ENCODE measurements at places on chromosomes 2 and 18.

- no peak for DNase-seq
Measured at GRCh38 chr2:208183526-208183925, 6.3 kb downstream of the C2orf80 start.

DNA sequence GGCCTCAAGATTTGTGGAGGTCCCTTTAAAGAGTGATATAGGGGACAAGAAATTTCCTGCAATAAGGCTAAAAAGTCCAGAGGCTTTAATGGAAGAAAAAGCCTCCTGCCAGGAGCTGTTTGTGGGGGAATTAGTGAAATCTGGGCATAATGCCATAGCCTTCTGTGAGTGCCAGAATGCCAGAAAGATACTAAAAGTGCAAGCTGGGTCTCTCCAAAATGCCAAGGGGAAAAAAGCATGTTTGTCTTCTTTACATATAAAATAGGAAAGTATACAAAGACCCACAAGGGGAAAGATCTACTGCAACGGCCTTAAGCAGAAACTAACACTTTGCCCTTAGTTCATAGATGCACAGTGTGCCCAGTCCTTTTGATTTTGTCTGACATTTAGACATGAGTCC lies 647.7 kb upstream of the ZNF804A start:
- no peak for DNase-seq

DNA sequence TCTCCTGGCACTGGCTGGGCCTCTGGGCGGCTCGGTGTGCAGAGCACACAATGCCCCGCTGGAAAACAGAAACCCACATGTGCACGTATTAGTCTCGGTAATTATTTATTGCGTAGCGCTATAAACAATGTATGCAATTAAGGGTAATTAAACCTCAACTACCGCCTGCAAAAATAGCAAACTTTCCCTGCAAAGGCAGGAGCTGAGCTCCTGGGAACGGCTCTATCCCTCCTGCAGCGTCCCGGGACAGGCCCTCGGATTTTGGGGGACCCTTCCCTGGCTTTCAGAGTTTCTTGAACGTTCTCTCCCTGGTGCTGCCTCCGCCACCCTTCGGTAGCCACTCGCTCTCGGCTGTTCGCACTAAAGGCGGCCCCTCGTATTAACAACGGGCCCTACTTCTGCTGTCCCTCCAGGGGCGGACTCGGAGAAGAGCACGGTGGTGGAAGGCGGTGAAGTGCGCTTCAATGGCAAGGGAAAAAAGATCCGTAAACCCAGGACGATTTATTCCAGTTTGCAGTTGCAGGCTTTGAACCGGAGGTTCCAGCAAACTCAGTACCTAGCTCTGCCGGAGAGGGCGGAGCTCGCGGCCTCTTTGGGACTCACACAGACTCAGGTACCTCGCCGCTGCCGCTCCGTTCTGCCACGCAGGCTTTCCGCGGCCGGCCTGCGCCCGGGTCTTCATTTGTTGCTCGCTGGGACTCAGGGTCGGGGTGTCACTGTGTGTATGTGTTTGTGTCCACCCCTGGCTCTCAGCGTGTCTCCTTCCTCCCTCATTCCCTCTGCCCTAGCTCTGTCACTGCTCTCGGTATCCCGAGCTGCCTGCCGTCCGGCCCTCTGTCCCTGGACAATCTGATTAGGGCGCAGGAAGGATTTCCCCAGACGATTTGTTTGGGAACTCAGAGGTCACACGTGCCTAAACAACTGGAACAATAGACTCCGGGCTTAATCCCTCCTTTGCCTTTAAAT lies 1.2 kb downstream of the DLX1 start:
- DNase-seq: no peak

DNA sequence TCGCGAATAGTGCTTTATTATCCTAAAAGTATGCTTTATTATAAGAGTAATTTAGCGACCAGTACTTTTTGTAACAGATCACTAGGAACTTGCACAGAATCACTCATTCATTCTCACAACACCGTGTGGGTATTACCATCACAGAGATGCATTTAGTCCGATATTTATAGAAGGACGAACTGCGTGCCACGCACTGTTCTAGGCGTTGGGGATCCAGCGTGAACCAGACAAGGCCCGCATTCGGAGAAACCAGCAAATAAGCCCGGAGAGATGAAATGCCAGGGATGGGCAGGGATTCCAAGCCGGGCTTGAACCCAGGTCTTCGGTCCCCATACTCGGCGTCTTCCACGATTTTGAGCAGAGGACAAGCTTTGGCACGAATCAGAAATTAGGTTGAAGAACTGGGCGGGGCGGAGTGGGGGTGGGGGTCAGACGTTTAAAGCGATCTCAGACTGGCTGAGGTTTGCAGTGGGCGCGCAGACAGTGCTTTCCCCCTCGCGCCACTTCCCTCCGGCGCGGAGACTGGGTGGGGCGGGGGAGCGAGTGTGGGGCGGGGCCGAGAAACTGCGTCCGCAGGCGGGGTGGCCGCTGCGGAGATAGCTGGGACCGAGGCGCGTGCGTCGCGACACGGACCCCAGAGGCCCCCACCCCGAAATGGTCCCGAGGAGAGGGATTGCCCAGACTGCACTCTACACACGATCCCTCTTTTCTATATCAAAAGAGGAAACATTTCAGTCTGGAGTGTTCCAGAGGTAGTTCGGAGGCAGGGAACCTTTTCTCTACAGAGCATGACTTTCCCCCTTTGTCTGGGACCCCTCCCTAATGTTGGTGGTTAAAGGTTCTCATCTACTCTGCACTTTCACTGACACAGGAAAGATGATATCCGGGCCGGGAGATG lies 1.1 kb upstream of the CXCR4 start:
- no peak for DNase-seq

- no peak for DNase-seq
Measured at GRCh38 chr18:78666666-78667335, 312.8 kb upstream of the SALL3 start.

DNA sequence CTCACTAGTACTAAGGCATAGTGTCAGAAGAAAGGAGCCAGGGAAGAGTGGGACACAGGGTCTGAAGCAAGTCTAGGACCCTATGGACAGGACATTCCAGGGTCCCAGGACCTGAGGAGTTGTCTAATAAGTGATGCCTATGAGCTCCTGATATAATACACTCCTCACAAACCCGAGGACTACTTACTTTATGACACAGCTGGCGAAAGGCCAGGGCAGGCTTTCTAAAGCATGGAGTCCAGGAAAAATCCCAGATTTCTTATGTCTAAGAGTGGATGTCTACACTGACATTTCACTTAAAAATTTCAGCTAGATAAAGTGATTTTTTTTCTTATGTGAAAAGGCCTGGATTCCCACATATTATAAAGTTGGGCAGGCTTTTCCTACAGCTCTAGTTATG lies 502.2 kb upstream of the SETBP1 start:
- peak; percentile 5 for DNase-seq

DNA sequence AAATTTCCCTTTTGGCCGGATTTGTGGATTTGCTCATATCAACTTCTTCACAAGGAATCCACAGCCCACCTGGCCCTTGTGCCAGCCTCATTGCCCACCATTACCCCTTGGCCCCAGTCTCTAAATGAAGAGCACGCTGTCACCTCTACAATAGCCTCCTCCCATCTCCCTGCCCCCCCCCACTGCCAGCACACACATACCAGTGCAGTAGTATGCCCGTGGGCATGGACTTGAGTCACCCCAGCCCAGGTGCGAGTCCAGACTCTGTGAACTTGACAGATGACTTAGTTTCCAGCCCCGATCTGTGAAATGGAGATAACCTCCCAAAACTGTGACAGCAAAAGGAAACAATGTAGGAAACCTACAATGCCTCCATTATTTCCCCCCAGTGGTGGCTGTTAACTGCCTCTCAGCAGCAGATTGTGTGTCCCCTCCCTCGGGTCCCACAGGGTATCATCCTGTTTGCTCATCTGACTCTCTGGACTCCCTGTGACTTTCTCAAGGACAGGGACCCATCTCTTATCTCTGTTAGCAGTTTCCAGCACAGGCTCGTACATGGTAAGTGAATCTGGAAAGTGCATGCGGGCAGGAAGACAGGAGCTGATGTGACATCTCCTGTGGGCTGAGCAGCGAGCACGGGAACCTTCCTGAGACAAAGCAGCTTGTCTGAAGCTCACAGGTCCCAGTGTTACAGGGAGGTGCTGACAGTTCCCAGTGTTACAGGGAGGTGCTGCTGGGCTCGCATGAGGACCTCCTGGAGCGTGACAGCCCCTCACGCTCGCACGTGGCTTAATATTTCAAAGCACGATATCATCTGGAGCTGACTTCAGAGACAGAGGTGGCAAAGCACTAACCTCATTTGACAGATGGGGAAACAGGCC lies 4.2 kb upstream of the TMEM185B start:
- DNase-seq: no peak

DNA sequence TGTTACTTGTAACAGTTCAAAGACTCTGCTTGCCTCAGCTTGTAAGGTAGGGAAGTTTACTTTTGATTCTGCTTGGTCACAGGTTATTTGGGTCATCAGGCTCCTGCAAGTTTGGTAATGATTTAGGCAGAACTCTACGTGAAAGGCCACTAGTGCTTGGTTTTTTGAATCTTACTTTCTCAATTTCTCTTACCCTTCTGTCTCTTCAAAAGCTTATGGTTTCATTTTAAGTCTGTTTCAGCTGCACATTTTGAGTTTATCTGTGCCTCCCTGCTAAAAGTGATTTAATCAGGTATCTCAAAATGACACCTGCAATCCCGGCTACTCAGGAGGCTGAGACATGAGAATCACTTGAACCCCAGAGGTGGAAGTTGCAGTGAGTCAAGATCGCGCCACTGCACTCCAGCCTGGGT lies 26.3 kb upstream of the MOCOS start:
- no peak for DNase-seq

DNA sequence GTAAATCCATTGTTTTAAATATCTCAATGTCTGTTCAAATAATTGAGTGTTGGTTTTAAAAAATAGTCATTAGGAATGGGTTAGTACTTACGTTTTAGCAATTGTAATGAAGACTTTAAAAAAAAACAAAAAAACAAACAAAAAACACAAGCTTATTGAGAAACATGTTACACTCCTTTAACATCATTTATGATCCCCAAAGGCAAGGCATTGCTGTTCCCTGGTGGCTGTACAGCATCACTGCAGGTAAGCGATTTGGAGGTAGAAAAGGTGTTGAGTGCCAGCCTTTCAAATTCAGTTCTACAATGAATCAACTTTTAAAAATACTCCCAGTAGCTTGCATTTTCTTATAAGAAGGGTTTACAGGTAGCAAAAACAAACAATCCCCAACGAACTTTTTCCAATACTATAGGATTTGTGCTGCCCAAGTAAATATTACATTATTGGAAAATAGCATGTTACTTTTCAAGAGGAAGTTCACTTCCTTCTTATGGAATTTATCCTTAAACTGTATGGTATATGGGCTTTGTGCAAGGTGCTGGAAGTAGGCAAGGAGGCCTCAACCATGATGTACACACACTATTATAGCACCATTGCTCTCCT lies 27.5 kb downstream of the CNRIP1 start:
- DNase-seq: peak; percentile 8

DNA sequence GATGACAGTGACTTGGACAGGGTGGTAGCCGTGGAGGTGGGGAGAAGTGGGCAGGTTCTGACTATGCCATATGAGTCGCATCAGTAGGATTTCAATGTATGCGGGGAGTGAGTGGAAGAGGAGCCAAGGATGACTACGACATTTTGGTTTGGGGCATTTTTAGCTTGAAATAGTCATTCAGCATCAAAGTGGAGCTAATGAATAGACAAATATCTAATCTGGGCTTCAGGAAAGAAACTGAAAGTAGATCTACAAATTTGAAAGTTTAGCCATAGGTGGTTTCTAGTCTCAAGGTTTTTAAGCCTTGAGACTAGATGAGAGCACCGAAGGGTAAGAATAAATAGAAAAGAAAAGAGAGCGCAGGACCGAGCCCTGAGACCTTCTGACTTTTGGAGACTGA lies 58.3 kb downstream of the FEZ2 start:
- DNase-seq: peak; percentile 62

DNA sequence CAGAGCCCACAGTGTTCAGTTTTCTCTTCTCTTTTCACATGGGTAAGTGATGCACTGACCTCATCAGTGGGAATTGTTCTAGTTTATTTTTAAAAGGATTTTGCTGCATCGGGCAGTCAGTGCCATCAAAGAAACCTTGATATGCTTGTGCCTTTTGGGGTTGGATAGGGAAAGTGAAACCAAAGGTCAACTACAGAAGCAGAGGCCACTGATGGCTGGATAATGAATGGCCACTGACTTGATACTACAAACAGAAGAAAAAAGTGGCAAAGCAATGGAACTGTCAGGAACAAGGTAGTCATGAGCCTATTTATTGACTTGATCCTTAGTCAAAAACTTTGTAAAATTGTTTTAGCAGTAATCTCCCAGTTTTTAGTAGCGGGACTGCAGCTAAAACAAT lies 636.3 kb upstream of the ZEB2 start:
- DNase-seq: no peak

- no peak for DNase-seq
Measured at GRCh38 chr18:50706199-50706598, 113.6 kb downstream of the MRO start.

DNA sequence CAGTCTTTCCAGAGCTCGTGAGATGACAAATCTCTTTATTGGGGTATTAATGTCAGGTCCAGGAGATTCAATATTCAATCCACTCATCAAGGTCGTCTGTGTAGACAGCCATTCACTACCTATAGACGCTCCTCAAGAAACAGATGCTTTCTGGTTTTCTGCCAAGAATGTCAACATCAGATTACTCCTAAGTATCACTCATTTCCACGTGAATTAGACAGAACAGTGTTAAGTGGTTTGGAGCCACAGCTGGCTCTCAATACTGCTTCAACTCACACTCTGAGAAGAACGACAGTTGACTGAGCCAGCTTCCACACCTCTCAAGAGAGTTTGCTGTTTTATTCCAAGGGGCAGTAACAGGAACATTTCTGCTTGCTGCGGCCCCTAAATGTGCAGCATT lies 113.5 kb upstream of the NEDD4L start:
- DNase-seq: no peak

- DNase-seq: peak; percentile 2
Measured at GRCh38 chr2:86622519-86623042, 1.1 kb downstream of the RNF103 start.
